Stimulated activated CD8-positive, alpha-beta memory T cell treated with anti-CD3 and anti-CD28 coated beads, Interleukin-12 subunit alpha, Interleukin-12 subunit beta, amount 100 ng/mL, for 1 hour (primary cell): ENCODE measurements at places on chromosomes 2 and 18.

DNA sequence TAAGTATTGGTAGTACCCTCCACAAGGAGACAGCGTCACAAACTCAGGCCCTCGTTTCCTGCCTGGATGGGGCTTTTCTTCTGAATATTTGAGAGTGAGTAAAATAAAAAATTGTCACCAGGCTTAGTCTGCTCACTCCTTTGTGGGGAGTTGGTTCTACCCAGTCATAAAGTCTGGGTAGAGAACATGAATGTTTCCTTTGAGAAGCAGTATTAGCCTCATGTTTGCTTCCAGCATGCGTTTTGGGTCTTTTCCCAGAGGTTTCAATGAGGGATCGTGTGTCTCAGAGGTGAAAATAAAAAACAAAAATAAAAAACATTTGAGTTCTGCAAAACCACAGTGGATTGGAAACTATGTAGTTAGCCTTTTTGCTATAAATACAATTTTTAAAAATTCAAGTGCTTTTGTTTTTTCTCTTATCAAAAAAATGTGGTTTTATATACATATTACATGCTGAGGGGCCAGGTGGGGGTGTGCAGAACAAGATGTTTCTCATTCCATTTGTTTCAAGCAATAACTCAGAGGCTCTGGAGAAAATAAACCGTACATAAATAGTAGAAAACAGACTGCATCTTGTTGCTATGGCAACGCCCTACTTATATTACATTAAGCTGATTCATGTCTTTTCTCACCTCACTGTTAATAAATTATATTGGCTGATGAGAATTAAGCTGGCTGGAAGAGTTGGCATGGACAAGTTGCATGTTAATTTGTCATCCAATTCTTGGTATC, 225.4 kb upstream of the FBXO11 start:
- DNase-seq, result no peak

DNA sequence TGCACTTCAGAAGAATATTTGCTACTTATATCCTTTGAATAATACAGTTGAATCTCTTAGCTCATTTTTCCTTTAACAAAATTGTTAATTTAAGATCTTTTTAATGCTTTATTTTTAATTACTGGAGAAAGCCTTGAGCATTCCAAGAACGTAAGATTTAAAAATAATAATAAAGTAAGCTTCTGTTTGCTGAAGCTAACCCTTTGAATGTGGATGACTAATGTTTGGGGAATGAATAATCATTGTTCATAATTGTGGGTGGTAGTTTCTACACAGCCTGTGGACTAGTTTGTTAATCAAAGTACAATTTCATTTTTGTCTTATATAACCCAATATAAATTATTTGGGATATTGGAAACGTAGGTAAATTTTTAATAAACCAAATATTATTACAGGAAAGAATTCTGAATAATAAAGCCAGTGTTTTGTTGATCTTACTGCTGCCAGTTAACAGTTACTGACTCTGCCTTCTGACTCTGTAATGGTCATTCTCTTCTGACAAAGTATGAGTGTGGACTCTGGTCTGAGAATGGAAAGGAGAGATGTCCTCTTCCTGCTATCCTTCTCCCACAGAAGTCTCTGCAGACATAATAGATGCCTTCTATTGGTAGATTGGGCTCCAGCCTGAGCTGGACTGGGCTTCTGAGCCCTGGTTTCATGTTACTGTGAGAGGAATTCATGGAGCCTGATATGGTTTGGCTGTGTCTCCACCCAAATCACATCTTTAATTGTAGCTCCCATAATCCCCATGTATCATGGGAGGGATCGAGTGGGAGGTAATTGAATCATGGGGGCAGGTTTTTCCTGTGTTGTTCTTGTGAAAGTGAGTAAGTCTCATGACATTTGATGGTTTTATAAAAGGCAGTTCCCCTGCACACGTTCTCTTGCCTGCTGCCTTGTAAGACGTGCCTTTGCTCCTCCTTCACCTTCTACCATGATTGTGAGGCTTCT, 292.7 kb upstream of the SLC39A10 start:
- DNase-seq, result no peak

DNA sequence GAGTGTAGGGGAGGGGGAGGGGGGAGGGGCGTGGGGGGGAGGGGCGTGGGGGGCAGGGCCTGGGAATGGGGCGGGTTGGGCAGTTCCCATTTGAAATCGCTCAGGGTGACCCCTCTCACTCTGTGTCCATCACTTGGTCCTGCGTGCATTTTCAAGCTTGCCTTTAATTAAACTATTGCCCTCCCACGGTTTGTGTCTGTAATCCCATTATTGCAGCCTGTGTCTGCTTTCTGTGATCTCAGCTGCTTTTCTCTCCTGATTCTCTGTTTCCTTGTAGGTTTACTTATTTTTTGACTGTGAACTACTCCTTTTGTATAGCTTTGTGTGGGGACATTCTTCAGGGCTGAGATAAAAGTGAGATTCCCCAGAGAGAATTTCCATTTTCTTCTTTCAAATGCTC, 1.3 kb downstream of the DCDC2C start:
- DNase-seq, result no peak

DNA sequence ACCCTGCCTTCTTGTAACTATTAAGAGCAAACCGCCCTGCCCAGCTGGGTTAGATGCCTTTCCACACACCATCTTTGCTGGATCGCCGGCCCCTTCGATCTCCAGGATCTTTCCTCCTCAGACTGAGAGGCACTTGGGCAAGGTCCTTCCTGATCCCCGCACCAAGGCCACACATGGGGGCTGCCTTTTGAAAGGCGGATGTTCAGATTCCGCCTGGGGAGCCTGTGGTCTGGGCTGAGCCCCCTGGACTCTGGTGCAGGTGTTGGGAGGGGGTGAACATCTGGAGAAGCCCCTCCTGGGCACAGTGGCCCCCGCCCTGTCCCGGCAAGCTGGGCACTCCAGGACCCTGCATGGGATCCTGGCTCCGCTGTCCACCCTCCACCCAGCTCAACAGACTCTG, 135.4 kb upstream of the HDAC4 start:
- no peak for DNase-seq

GRCh38 chr2:11343368-11343649, 1.1 kb downstream of the ROCK2 start:
- no peak for DNase-seq

GRCh38 chr2:96839875-96840850, 3.7 kb downstream of the ANKRD23 start:
- no peak for DNase-seq

DNA sequence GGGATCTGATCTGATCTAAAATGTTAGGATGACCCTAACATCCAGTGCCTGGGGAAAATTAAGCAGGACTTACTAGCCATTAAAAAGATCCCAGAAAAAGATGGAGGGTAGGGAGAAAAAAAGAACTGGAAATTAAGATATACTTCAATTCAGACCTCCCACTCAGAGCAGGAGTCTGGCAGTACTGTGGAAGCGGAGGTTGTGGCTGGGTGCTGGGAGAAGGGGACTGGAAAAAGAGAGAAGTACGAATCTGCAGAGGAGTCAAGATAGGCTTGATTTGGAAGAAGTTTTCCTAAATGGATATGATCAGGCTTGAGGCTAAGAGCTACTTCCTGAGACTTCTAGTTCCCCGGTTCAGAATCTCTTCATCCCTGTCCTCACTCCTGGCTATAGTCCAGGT, 33.5 kb upstream of the IHH start:
- no peak for DNase-seq

- no peak for DNase-seq
Measured at GRCh38 chr2:102181376-102181775, 5.4 kb upstream of the IL1RL2 start.

- no peak for DNase-seq
Measured at GRCh38 chr2:142865924-142866323, 11.5 kb upstream of the KYNU start.

GRCh38 chr2:134189009-134189720, 64.7 kb upstream of the MGAT5 start:
- DNase-seq, result no peak

DNA sequence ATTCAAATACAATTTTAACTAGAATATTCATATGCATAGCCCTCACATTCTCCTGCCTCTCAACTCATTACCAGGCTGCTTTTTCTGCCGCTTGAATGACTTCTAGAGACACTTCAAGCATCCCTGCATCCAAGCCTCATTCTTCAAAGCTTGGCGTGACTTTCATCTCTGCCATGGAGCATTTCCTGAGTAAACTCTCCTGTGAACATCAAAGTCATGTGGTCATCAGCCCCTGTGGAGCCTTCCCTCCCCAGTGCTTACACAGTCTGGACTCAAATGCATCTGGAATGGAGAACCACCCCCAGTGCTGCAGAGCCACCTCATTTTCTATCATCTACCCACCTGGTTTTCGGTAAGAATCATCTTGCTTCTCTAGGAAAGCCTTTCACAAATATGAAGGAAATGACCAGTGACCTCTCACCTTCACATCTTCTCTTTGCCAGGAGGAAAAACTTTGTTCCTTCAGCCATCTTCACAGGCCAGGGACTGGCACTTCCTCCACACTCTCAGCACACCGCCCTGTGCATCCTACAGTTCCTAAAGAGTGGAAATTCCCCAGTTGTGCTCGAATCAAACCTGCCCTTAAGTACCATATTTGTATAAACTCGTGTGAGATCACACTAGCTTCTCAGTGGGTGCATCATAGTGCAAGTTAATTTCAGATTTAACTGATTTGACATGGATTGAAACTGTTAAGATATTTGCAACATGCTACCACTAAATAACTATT, 116.4 kb downstream of the COL6A3 start:
- DNase-seq, result no peak

DNA sequence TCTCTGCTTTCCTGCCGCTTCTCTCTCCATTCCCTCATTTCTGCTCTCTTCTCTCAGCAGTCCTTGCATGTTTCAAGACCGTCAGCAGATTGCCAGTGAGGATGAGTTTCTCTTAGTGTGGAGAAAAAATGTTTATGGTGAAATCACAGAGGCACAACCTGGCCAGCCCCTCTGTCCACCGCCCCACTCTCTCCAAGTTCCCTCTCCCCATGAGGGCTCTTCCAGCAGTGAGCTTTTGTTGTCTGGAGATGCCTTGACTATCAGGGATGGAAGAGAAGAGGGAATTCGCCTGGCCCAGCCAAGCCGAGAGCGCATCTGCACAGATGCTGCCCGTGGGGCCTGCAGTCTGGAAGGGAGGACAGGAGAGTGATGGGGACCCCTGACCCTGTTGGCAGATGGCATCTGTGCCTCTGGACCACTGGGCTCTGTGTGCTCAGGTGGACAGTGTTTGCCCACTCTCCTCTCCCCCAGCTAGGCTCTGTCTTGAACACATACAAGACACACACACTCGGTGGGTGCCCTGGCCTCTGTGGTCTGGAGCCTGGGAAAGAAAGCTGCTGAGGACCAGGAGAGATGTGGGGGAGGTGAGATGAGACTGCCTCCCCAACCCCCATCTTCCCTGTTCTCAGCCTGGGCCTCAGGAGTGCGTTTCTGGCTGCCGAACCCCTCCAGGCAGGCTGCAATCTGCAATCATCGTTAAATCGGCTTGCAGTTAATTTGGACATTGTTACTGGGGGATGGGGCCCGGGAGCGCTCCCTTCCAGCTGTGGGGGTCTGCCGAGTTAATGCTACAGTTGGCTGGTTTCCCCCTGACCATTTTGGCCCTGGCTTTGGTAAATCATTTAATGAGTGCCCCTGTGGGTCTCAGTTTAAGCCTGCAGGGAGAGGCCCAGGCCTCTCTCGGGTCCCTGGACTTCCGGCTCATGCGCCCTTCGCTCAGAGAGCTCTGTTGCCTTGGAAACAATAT, 4.5 kb downstream of the ITM2C start:
- DNase-seq, result no peak

GRCh38 chr2:58702302-58702885, 461.3 kb upstream of the FANCL start:
- no peak for DNase-seq

GRCh38 chr2:163794635-163795034, 58.8 kb upstream of the FIGN start:
- DNase-seq, result no peak

DNA sequence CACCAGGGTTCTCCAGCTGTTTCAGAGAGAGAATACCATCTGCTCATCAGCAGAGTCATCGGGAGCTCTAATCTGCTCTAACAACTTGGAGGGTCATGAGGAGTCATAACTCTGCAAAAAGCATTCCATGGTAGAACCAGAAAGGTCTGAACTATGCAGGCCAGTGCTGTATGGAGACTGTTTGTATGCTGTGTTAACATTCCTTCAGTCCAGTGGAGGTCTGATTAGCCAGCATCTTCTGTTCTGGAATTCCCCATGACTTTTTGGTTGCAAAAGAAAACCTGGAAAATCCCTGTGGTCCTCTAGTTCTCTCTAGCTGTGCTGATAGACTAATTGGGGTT, 9.4 kb upstream of the ITGB6 start:
- no peak for DNase-seq

DNA sequence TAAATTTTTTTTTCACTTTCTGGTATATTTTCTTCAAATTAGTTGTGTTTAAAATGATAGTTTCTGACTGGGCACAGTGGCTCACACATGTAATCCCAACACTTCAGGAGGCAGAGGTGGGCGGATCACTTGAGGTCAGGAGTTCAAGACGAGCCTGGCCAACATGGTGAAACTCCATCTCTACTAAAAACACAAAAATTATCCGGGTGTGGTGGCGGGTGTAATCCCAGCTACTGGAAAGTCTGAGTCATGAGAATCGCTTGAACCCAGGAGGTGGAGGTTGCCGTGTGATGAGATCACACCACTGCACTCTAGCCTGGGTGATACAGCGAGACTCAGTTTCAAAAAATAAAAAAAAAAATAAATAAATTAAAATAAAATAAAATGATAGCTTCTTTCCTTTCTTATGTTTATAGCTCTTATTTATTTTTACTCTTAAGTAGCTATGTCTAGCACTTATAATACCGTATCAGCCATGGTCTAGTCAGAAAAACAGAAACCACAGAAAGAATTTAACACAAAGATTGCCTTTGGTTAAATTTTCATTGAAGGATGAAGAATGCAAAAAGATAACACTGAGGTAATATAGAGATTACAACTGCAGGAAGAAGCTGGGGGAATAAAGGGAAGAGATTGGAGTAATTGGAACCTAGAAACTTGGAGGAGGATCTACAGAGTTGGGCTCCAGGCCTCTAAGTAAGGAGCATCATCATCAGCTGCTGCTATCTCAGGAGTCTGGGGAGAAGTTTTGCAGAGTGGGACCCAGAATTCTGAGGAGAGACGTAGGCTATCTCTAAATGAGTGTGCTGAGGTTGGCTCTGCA, 54.7 kb upstream of the MBOAT2 start:
- DNase-seq, result no peak

GRCh38 chr18:59238385-59238784, 18.4 kb downstream of the GRP start:
- no peak for DNase-seq

GRCh38 chr18:63518178-63519012, 23.8 kb upstream of the SERPINB12 start:
- peak; percentile 29 for DNase-seq

GRCh38 chr2:238220892-238221521, 17.5 kb upstream of the ILKAP start:
- DNase-seq, result no peak

GRCh38 chr18:26738706-26739105, 126.8 kb downstream of the AQP4 start:
- no peak for DNase-seq
